SK-N-MC (cell line): ENCODE measurements at places on chromosomes 2 and 18.
A peak's percentile ranks its signal among the peaks of the same experiment; 100 is the strongest.

DNA sequence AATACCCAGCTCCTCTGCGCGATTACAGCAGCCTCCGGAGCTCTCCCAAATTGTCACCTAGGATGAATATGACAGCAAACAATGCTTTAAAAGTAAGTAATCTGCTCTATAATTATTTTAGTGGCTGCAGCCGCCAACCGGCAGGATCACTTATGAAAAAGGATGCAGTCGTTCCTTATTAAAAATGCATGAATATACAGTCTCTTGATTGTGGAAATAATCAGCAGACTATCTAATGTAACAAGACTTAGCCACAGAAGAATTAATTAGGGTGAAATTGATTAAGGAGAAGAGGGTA lies 71.8 kb upstream of the STPG4 start:
- no peak for DNase-seq

DNA sequence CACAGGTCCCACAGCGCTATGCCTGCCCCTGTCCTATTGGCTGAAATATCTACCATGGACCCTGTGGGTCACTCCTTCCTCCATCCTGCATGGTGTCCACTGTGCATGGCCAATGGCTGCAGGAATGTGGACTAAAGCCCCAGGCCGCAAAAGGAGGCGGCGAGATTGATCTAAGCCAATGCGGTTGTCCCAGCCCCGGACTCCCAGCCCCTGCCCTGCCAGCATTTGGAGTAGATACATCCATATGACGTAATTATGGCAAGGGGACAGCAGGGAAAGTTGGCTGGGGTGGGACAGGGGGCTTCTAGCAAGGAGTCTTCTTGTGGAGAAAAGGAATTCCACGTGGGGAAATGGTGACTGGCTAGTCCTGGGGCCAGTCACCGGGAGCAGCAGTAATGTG lies 11.4 kb upstream of the ZNF516 start:
- no peak for DNase-seq

DNA sequence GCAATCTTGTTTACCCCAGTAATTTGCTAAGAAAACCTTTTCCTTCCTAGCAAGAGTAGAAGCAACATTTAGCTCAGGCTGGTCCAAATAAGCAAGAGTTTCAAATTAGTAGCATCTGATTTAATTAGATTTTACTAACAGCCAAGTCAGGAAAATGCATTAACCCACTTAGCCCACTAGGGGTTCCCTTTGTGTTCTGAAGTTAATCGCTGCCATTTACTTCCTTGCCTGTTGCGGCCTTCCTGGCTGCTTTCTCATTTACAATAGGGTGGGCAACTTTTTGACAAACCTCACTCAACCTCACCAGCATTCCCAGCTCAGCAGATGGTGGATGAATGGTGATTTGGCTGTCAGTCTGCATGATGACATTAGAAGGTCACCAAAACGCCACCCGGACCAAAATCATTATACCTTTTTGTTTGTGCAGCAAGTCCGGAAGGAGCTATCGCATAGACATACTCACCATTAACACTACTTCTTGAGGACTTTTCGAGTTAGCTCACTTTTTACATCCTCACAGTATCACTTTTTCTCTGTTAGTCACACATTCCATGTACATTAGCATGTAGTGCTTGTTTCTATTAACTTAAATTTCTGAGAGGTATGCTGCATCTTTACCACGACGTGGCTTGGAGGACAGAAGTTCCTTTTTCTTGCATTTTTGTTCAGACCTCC lies 101.5 kb upstream of the SETBP1 start:
- DNase-seq: no peak

- DNase-seq: no peak
Measured at GRCh38 chr18:38116716-38117115, 551.1 kb upstream of the CELF4 start.

DNA sequence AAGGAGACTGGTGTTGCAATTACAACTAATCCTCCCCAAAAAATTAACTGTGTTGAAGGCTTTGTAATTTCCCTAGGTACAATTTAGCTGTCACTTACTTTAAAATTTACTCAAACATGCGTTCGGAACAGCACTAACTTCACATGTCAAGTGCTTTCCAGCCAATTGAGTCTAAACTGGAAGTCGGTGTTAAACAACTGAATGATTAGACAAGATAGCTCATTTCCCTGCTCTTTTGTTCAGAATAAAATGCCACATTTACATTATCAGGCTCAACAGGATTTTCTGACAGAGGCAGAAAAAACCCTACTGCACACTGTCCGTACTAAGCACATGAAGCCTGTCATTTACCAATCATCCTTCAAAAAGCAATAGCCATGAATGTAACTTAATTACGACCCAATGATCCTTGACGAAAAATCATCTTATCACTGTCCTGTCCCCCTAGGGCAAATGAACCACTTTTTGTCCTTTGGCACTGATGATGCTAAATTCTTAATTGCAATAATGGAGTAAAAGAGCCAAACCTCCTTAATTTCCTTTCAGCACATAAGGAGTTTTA lies 56.0 kb downstream of the LRPPRC start:
- DNase-seq: no peak

- DNase-seq: peak; percentile 87
Measured at GRCh38 chr2:62663411-62663810, 42.1 kb upstream of the EHBP1 start.

DNA sequence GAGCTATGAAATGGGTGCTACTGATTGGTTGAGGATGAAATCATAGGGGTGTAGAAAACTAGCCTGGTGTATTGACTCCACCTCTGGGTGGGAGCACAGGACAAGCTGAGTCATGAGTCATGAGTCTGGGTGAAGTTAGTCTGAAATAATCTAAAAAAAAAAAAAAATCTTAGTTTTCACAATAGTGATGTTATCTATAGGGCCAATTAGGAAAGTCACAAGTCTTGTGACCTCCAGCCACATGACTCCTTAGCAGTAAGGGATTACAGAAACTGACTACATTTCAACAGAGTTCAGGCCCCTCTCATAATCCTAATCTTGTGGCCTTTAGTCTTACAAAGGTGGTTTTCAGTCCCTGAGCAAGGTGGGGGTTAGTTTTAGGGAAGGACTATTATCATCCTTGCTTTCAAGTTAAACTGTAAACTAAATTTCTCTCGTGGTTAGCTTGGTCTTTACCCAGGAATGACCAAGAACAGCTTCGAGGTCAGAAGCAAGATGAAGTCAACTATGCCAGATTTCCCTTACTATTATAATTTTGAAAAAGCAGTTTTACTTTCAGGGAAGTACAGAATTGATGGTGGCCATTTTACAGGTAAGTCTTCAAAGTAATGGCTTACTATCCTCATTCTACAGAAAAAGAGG lies 338.0 kb upstream of the GYPC start:
- DNase-seq: no peak

DNA sequence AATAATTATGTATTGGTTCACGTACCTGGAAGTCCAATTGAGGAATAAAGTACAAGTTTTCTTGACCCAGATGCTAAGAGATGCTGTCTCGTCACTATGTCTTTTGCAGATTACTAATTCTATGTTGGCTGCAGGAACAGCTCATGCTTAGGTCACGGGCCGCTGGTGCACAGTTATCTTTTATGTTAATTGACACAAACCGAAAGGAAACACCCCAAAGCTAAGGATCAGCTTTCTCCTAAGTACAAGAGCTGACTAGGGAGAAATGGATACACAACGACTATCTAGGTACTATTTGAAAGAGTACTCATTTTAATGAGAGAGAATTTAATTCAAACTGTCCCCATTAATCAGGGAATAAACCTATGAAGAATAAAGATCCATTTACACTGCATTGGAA lies 217.7 kb upstream of the SLC35G4 start:
- DNase-seq: no peak

- no peak for DNase-seq
Measured at GRCh38 chr2:182887753-182888415, 21.4 kb upstream of the FRZB start.

DNA sequence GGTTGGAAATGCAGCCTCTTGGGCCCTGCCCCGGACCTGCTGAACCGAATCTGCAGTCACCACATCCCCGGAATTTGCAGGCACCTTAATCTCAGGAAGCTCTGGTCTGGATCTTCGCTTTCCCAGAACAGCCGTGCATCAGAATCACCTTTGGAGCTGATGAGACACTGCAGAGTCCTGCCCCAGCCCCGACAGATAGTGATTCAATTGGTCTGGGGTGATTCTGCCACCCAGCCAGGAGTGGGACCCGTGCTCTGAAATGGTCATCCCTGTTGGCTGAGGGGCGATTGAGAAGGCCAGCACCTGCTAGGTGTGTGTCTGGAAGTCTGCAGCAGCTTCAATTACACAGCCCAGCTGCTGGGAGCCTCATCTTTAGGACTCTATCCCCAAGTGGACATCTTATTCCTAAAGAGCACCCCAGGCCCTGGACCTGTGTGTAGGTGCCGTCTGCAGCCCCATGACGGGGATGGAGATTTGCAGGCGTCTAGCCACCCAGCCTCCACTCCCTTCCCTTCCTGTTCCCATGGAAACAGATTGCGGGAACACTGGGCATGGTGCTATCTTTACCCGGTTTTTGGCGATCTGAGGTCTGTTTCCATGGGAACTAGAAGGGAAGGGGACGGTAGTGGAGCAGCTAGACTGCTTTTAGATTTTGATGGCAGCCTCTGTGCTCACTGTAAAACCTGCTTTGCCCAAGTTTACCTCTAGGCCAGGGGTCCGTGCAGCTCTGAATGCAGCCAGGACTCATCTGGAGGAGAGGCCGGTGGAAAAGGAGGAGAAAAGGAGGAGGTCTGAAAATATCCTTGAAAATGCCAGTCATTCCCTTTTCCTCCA lies 156.1 kb downstream of the LDLRAD4 start:
- DNase-seq: no peak

GRCh38 chr2:23492921-23493320 lies 107.9 kb downstream of the KLHL29 start:
- no peak for DNase-seq
